SK-N-SH (cell line): ENCODE measurements at places on chromosomes 11 and 22. TPM values are rescaled to one million over a fixed set of nuclear protein-coding genes. Genes with fewer than 3 reads are reported as not detected.

NLRP14 gene
- polyA plus RNA-seq: not detected in 2 replicates

TMEM25 gene
- 30.0 and 31.0 TPM in 2 replicates for polyA plus RNA-seq

ZDHHC13 gene
- 8.2 and 10.2 TPM in 2 replicates for polyA plus RNA-seq

DDX25 gene
- 0.12 and 0.39 TPM in 2 replicates for polyA plus RNA-seq

UPB1 gene
- polyA plus RNA-seq: 0.30 and 0.49 TPM in 2 replicates

HBB gene
- not detected in 2 replicates for polyA plus RNA-seq
